Stomach (tissue), 19 donors: ENCODE measurements at places on chromosomes 3 and 15. TPM values are rescaled to one million over a fixed set of nuclear protein-coding genes. Genes with fewer than 3 reads are reported as not detected.

DNA sequence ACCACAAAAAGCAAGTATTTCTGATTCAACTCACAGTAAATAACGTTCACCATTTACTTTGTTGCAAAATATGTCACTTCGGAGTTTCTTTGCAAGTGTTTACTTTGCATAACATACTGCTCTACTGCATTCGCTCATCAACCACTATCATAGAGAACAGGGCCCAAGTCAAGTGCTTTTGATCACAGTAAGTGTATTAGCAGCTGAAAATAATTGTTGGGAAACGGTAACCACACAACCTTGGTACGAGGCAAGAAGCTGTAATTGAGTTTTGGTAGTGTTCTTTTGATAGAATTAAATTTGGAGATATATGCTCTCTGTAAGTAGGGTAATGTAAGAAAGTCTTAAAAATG is 80.1 kb downstream of the SATB1 start:
- no peak overlapping the region for H3K4me3 ChIP-seq
- no peak overlapping the region for H3K27ac ChIP-seq
- H3K27me3 ChIP-seq: no peaks in the 10 kb centered on the region
- H3K4me1 ChIP-seq: no peaks in the 10 kb centered on the region
- peaks cover 17% of the 10 kb centered on the region for H3K36me3 ChIP-seq

GRCh38 chr15:31106495-31107300 is 5.2 kb upstream of the TRPM1 start:
- H3K27ac ChIP-seq: no peak overlapping the region
- no peaks in the 10 kb centered on the region for H3K27me3 ChIP-seq
- H3K36me3 ChIP-seq: no peaks in the 10 kb centered on the region
- H3K4me3 ChIP-seq: no peak overlapping the region
- H3K4me1 ChIP-seq: peaks cover 5% of the 10 kb centered on the region
- DNase-seq: no peak

GRCh38 chr3:51394541-51394940 is 3.5 kb downstream of the RBM15B start:
- peaks cover 50% of the 10 kb centered on the region for H3K4me1 ChIP-seq
- no peak for DNase-seq
- H3K36me3 ChIP-seq: peaks cover 74% of the 10 kb centered on the region
- H3K4me3 ChIP-seq: no peak overlapping the region
- no peak overlapping the region for H3K27ac ChIP-seq

DNA sequence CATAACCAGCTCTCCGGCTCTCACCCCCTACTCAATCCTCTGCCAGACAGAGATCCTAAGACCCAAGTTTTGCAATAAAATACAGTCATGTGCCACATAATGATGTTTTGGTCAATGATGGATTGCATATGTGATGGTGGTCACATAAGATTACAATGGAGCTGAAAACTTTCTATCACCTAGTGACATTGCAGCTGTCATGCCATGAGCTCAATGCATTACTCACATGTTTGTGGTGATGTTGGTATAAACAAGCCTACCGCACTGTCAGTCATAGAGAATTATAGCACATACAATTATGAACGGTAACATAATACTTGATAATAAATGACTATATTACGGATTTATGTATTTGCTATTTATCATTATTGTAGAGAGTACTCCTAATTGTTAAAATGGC is 26.9 kb upstream of the SAMMSON start:
- H3K27ac ChIP-seq: no peak overlapping the region
- no peak overlapping the region for H3K4me3 ChIP-seq
- no peak for DNase-seq
- H3K36me3 ChIP-seq: peaks cover under 1% of the 10 kb centered on the region

DNA sequence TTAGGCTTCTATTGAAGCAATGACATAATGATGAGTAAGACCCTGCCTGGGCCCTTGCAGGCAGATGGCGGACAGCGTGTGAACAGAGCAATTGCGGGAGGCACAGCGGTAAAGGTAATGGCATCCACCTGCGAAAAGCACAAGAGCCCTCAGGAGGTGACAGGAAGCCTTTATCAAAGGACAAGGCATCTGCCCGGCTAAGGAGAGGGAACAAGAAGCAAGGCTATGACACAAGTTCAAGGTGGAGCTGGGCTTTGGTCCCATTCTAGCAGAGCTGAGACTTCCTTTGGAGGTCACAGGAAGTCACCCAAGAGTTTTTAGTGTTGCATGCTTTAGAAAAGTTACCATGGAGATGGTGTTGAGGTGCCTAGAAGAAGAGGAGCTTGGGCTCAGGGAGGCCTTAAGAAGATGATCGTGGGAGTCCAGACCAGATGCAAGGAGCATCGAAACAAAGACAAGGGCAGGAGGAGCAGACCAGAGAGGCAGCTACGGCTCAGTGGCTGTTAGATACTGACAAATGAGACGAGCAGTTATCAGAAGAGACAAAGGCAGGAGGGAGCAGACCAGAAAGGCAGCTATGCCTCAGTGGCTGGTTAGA is 34.5 kb downstream of the OSBPL10 start:
- no peak overlapping the region for H3K4me3 ChIP-seq
- peaks cover 25% of the 10 kb centered on the region for H3K4me1 ChIP-seq
- H3K27me3 ChIP-seq: no peaks in the 10 kb centered on the region
- no peak for DNase-seq
- H3K27ac ChIP-seq: peak overlapping the region; percentile 62
- H3K36me3 ChIP-seq: no peaks in the 10 kb centered on the region

DNA sequence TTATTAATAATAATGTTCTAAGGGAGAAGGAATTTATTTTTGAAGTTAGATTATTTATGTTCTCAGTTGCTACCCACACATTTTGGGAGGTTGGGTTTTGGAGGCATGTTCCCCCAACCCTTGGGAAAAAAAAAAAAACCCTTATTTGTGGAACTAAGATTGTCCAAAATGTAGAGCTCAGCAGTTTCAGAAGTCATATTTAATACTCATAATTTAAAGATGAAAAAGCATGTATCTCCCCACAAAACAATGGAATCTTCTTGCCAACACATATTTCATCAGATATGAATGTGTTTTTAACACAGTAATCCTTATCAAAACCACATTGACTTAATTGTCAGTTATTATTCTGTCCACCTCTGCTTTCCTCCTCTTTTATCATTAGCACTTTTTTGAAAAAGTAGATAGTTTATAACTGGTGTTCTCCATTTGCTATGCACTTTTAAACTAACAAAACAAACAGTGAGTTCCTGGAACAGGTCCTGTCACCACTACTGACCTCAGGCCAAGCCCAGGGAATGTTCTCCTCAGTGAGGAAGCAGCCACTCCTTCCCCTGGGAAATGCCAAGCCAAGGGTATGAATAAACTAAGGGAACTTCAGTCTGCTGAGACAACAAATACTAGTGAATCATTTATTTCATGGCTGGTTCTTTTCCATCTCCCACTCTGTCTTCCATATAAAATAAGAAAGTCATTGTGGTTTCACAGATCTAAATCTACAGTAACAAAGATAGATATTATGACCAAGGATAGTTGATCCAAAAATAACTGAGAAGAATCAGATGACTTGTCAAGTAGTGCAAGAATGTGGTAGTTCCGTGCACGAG is 414.4 kb upstream of the ALCAM start:
- no peaks in the 10 kb centered on the region for H3K27me3 ChIP-seq
- peak; percentile 10 for DNase-seq
- H3K4me1 ChIP-seq: peaks cover 7% of the 10 kb centered on the region
- H3K4me3 ChIP-seq: no peak overlapping the region
- no peaks in the 10 kb centered on the region for H3K36me3 ChIP-seq

- no peaks in the 10 kb centered on the region for H3K4me1 ChIP-seq
- no peaks in the 10 kb centered on the region for H3K27me3 ChIP-seq
- no peaks in the 10 kb centered on the region for H3K36me3 ChIP-seq
- no peak overlapping the region for H3K4me3 ChIP-seq
Measured at GRCh38 chr3:86772699-86773098, 218.2 kb downstream of the VGLL3 start.

GRCh38 chr3:166444336-166444735 is 607.1 kb upstream of the BCHE start:
- no peaks in the 10 kb centered on the region for H3K4me1 ChIP-seq
- no peak overlapping the region for H3K4me3 ChIP-seq
- H3K36me3 ChIP-seq: no peaks in the 10 kb centered on the region
- H3K27me3 ChIP-seq: no peaks in the 10 kb centered on the region
- no peak overlapping the region for H3K27ac ChIP-seq

DNA sequence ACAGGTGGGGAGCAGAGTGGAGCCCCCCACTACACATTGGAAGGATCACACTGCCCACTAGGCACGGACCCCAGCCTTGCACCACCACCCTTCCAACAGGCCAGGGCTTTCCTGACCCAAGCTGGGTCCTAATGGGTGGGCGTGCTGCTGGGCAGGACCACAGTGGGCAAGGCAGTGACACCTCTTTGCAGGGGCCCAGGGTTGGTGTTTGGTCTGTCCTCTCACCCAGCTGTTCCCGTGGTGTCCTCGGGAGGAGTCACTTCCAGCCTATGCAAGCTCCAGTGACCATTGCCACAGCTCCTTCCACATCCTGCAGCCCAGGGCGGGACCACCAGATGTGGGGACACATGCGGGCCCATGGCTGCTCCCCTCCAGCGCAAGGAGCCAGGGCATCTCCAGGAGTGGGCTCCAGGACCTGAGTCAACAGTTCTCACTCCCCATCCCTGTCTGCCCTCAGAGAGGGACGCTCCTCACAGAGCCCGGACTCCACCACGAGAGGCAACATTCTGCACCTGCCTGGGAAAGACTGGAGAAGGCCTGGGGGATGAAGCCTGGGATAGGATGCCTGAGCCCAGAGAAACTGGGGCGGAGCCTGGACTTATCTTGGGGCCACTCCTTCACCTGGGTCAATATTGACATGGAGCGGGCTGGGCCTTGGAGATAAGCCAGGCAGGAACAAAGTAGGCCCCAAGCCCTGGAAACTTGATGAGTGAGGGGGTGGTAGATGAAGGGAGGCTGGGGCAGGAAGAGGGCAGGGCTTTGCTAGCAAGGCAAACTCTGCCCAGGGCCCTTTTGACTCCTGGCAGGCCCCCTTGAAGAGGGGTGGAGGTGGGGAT is 3.9 kb upstream of the VILL start:
- no peaks in the 10 kb centered on the region for H3K27me3 ChIP-seq
- H3K27ac ChIP-seq: peak overlapping the region; percentile 91
- peak; percentile 96 for DNase-seq
- H3K36me3 ChIP-seq: peaks cover 28% of the 10 kb centered on the region

The FANCD2OS gene
- not detected for total RNA-seq

The SLC9A9 gene
- 18.3 TPM for total RNA-seq

The XYLB gene
- 39.7 TPM for total RNA-seq

The CADPS gene
- total RNA-seq: 32.2 TPM

The TM4SF1 gene
- 29.8 TPM for total RNA-seq

The MEGF11 gene
- not detected for total RNA-seq

The CPNE9 gene
- total RNA-seq: not detected
